ENCODE measurements at places on chromosomes 5 and 9.

- DNase-seq = no peak
Observed at GRCh38 chr5:177040814-177041420, 18.4 kb downstream of the ZNF346 start.

DNA sequence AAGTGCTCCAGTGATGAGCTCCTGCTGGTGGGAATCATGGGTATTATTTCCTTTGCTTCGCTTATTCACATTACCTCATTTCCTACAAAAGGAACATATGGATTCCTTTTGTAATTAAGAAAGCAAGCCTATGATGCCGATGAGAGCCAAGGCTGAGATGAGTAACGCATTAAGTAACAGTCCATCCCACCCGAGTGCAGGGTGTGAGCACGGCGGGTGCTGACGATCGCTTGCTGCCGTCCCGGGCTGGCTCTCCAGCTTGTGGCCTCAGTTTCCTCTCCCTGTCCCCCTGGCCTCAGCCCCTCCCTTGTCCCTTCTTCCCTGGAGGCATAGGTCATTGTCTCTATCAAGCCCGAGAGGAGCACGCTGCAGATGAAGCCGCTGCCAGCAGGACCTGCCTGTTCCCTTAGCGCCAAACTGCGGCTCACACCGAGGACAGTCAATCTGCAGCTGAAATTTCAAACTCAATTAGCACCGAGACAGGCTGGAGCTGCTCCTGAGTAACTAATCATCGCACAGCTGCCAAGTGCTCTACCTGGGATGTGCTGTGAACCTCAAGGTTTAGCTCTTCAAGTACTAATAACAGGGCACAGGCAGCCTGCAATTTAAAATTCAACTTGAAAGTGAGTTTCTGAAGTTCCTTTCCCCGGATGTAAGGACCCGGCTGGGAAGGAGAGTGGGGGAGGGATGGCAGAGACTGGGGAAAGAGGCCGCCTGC, 115.2 kb upstream of the RAPGEF1 start:
- DNase-seq = no peak

DNA sequence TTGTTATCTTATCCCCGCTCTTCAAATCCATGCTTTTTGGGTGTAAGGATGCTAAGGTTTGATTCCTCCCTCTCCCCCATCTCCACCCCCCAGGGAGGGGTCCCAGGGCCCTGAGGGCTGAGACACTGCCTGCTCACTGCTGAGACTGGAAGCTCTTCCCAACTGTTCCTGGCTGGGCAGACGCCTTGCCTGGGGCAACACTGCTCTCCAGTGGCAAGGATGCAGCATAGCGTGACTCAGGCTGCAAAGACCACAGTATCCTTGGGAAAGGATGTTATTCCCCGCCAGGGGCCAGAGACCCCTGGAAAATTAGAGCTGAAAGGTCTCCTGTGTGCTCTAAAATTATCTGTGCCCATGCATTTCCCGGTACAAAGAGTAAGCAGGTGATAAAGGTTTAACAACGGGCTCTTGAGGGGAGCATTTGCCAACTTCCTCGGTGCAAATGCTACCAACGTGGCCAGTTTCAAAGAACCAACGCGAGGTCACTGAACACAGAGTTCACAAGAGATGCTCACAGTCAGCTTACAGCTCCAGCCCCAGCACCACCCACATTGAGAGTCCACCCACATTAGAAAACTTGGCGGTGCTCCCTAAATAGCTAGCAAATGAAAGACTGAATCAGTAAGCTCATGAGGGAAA, 271.9 kb downstream of the NSG2 start:
- no peak for DNase-seq

- DNase-seq = no peak
Observed at GRCh38 chr5:2131826-2132496, 249.2 kb upstream of the IRX4 start.

- DNase-seq = no peak
Observed at GRCh38 chr5:170012622-170013021, 32.3 kb upstream of the INSYN2B start.

DNA sequence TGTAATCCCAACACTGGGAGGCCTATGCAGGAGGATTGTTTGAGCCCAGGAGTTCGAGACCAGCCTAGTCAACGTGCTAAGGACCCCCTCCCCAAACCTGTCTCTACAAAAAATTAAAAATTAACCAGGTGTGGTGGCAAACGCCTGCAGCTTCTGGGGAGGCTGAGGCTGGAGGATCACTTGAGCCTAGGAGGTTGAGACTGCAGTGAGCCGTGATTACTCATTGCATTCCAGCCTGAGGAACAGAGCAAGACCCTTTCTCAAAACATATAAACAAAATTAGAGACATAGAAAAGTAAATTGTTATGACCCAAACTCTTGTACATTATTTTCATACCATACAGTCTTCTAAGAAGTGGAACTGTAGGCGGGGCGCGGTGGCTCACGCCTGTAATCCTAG, 1.1 kb downstream of the GPR107 start:
- DNase-seq = no peak

GRCh38 chr9:19229595-19230354, 718 bp upstream of the DENND4C start:
- peak; percentile 60 for DNase-seq

DNA sequence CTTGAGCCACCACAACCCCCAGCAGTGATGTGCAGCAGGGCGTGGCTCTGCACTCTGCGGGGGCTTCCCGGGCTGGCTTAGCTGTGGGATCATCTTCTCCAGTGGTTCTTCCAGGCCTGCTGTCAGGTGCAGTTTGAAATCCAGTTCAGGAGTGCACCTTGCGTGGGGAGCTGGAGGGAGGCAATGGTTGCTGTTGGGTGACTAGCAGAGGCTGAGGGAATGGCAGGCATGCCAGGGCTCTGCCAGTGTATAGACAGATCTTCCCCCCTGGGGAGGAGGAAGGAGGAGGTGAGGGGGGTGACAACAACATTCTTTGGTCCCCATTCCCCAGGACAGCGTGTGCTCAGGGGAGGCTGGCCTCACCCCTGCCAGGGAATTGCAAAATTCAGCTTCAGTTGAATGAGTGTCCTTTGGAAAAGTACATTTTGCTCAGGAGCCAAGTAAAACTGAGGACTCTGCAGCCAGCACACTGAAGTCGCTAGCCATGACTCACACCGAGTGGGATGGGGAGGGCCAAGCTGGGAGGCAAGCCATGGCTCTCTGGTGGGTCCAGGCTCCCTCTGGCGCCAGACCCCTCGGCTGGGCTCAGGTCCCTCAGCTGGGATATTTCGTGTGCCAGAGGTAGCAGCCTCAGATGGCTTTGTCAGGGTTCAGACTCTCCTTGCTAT, 35.0 kb downstream of the ERGIC1 start:
- DNase-seq = no peak

DNA sequence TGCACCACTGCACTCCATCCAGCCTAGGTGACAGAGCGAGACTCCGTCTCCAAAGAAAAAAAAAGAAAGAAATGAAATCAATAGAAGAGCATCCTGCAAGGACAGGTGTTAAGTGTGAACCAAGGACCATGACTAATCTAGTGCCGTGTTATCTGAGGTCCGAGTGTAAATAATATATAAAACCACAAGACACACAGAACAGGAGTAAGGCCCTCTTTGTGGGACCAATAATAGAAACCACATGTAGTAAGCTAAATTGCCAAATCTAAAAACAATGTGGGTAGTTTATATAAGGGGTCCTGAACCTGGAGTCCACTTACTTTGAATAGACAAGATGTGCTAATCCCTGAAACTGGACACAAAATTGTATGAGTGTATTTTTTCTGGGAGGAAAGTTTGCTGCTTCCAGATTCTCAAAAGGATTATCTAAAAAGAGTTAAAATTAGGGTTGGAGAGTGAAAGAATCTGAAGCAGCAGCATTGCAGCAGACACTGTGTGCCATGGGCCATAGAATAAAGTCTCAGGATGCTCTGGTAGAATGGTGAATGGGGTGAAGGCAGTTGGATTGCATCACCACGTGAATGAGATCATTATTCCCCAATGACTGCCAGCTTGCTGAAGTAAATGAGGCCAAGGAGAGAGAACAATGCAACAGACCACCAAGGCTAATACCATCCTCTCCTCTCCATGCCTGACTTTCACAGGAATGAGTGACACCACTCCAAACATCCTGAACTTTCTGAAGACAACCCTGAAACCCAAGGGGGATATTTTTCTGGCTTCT, 222.7 kb downstream of the DCP2 start:
- DNase-seq = no peak

DNA sequence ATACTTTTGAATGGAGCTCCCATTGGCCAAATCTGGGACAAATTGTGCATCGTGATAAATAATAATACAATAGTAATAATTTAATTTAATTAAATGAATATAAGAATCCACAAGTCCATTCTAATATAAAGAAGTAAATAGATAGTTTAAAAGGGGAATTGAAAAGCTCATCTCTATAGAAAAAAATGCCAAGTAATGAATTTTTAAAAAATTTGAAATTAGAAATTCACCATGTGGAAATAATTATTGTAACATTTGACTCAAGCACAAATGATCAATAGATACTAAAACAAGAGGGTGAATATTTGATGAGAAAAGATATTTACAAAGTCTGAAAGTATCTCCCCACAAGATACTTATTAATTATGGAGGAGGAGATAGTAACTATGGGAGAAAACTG, 467.4 kb downstream of the CETN3 start:
- DNase-seq = no peak
